ENCODE measurements at places on chromosomes 4 and X.

DNA sequence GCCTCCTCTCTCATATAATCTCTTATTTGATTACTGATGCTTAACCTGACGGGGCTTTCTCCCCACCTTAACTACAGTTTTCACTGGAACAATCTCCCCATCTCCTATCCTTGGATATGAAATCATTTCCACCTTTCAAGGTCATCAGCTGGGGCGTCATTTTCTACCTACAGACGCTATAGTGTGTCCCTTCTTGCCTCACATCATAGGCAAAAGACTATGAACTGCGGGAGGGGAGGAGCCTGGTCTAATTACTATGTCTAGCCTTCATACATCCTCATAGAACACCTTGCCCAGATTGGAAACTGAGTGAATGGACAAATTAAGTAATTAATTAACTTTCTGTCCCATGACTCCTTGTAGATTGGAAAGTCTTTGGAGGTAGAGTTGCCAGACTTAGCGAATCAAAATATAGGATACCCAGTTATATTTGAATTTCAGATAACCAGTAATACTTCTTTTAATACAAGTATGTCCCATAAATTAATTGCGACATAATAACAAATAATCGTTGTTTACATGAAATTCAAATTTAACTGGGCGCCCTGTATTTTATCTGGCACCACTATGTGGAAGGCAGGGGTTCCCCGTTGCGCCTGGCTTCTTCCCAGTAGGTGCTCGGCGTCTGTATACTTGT is 752 bp upstream of the ATP6AP2 start:
- no peak for DNase-seq

DNA sequence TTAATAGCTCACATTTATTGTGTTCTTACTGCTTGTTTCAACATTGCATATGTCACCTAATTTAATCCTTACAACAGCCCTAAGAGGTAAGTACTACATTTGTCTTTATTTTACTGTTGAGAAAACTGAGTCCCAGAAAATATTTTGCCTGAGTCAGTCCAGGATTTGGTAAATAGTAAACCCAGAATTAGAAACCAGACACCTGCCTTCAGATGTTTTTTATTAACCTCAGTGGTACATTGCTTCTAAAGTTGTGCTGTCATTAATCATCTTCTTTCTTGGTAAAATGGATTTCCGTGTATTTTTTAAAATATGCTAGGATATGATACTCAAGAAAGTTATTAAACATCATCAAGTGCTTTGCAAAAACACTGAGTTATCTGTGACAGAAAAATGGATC is 31.4 kb downstream of the USP53 start:
- DNase-seq = no peak

- no peak for DNase-seq
Observed at GRCh38 chr4:61511716-61512488, 311.8 kb downstream of the ADGRL3 start.

DNA sequence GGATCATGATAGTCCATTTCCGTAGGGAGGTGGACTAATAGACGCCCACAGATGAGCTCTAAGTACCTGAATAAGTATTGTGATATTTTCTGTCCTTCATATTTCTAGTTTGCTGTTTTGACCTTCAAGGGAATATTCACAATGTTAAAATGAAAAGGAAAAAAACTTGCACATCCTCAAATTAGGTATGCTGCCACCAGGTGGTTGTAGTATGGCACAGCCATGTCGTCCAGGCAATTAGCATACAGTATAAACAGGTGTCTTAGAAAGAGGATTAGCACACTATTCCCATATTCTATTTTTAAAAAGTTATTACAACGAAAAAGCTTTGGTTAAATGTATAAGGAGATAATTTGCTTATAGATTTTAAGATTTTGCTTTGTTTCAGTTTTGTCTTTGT is 802.0 kb downstream of the RPA4 start:
- DNase-seq = peak; percentile 1

GRCh38 chr4:111689214-111689613 is 456.0 kb upstream of the FAM241A start:
- no peak for DNase-seq

- DNase-seq = no peak
Observed at GRCh38 chrX:103789004-103789403, 12.4 kb downstream of the PLP1 start.

- DNase-seq = peak; percentile 90
Observed at GRCh38 chrX:140710710-140711109, 1.2 kb downstream of the LINC00632 start.

- no peak for DNase-seq
Observed at GRCh38 chr4:3867403-3868100, 101.4 kb downstream of the ADRA2C start.

DNA sequence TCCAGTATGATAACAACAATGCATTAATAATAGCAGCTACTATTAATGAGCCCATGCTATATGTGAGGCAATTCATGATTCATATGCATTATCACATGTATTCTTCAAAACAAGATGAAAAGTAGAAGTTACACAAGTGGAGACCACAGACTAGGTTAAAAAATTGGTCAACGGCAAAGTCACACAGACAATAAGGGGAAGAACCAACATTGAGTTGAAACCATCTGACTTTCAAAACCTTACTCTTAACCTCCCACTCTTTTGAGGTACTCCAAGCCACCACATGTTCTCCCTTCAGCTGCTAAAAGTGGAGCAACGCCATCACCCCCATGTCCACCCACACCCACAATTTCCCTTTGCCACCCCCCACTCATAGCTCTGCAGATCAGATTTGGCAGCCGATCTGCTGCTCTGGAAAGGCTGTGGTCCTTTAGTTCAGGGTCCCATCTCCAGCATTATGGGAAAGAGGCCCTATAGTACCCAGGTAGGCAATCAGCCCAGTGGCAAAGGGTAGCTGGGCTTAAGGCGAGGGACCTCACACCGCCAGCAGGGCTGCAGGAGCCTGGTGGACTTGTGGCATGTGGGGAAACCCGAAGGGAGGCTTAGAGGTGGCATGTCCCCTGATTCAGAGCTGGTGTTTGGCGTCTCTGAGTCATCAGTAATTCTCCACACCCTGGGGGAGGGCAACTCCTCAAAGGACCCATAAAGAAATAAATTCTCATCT is 33.5 kb upstream of the CYBB start:
- DNase-seq = no peak

- DNase-seq = peak; percentile 15
Observed at GRCh38 chrX:31376408-31377022, 304.7 kb upstream of the FTHL17 start.

DNA sequence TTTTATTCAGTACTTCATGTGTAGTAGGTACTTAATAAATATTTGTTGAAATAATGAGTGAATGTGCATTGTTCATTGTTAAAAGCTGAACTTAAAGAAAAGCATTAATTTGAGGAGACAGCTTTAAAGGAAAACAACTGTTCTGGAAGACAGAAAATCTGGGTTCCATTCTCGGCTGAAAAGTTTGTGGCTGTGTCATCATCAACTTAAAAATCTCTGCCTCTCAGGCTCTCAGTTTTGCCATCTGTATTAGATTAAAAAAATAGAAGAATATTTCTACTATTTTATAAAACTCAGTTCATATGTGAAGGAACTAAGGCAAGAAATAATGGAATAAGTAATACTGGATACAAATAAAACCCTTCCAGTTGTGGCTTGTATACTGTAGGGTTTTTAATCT is 62.5 kb downstream of the FSTL5 start:
- DNase-seq = no peak

- DNase-seq = peak; percentile 61
Observed at GRCh38 chrX:19372170-19372546, 28.4 kb downstream of the PDHA1 start.

DNA sequence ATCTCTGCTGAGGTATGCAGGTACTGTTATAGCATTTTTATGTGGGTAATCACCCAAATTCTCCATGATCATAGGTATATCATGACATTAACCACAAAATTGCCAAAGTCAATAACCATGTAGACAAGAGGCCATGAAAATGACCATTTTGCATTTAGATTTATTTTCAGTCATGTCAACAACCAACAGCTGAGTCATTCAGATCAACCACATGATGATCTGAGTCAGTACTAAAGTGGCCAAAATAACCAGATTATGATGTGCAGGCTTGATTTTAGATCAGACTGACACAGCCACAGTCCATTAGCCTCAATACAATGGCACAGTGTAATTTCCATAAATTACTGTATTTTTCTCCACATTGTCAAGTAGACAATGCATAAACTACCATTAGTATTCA is 240.5 kb downstream of the GRIA3 start:
- DNase-seq = no peak

DNA sequence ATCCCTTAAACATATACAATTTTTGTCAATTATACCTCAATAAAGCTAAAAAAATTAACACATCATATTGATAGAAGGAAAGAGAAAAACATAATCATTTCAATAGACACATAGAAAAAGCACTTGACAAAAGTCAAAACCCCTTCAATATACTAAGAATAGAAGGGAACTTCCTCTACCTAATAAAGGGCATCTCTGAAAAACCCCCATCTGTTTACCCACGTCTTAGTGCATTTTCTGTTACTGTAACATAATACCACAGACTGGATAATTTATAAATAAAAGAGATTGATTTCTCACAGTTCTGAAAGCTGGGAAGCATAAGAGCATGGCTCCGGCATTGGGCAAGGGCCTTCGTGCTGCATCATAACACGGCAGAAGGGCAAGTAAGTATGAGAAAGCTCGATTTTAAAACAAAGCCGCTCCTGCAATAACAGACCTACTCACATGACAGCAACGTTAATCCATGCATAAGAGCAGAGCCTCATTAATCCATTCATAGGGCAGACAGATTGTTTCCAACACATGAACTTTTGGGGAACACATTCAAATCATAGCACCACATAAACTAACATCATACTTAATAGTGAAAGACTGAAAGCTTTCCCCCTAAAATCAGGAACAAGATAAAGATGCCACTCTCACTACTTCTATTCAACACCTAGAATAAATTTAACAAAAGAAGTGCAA is 15.7 kb downstream of the STEEP1 start:
- no peak for DNase-seq

GRCh38 chr4:5804656-5805055 is 88.2 kb downstream of the CRMP1 start:
- DNase-seq = no peak
